Mesenchymal stem cell (in vitro differentiated cells and primary cell): ENCODE measurements at places on chromosomes 3 and 15.

- H3K36me3 ChIP-seq, result peaks cover 10% of the 10 kb centered on the region
- no peak overlapping the region for H3K27ac ChIP-seq
- no peaks in the 10 kb centered on the region for H3K27me3 ChIP-seq
- no peak overlapping the region for H3K4me3 ChIP-seq
Observed at GRCh38 chr3:136733317-136733833, 18.8 kb downstream of the STAG1 start.

DNA sequence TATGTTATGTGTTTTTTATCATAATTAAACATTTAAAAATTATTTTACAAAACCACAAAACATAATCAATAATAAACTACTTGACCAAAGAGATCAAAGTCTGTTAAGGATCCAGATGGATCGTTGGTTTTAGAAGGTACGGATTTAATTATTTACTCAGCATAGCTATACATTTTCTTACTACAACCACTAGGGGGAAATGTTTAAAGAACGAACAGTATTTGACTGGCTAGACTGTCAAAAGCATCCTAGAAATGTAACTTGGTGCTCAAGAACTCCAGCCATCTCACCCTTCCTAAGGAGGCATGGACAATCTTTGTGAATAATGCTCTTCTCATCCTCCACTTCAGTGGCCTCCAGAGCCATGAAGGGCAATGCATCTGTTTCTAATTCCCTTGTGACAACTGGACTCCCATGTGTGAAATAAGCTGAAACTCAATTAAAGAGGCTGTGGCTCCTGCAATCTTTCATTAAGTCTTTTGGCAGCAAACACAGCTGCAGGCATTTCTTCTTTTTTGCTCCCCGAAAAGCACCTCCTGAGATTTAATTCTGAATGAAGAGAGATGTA is 94.7 kb upstream of the TUSC7 start:
- peak; percentile 22 for DNase-seq
- H3K4me1 ChIP-seq, result no peaks in the 10 kb centered on the region
- no peaks in the 10 kb centered on the region for H3K27me3 ChIP-seq
- H3K36me3 ChIP-seq, result no peaks in the 10 kb centered on the region
- H3K4me3 ChIP-seq, result no peak overlapping the region

- peaks cover 88% of the 10 kb centered on the region for H3K27me3 ChIP-seq
- H3K36me3 ChIP-seq, result no peaks in the 10 kb centered on the region
- DNase-seq, result no peak
- no peak overlapping the region for H3K4me3 ChIP-seq
- H3K27ac ChIP-seq, result no peak overlapping the region
Observed at GRCh38 chr15:79094611-79095021, 4.0 kb upstream of the RASGRF1 start.

GRCh38 chr15:80464951-80465625 is 60.9 kb downstream of the ARNT2 start:
- no peak for DNase-seq
- H3K27me3 ChIP-seq, result no peaks in the 10 kb centered on the region
- no peak overlapping the region for H3K4me3 ChIP-seq
- no peak overlapping the region for H3K27ac ChIP-seq

- peak; percentile 45 for DNase-seq
- no peaks in the 10 kb centered on the region for H3K36me3 ChIP-seq
- H3K4me1 ChIP-seq, result peaks cover 14% of the 10 kb centered on the region
- H3K27me3 ChIP-seq, result no peaks in the 10 kb centered on the region
Observed at GRCh38 chr3:42014921-42015533, 53.1 kb upstream of the ULK4 start.

- H3K27ac ChIP-seq, result no peak overlapping the region
- DNase-seq, result no peak
- no peaks in the 10 kb centered on the region for H3K27me3 ChIP-seq
- H3K4me3 ChIP-seq, result no peak overlapping the region
- no peaks in the 10 kb centered on the region for H3K36me3 ChIP-seq
Observed at GRCh38 chr3:73605861-73606260, 18.9 kb downstream of the PDZRN3 start.

DNA sequence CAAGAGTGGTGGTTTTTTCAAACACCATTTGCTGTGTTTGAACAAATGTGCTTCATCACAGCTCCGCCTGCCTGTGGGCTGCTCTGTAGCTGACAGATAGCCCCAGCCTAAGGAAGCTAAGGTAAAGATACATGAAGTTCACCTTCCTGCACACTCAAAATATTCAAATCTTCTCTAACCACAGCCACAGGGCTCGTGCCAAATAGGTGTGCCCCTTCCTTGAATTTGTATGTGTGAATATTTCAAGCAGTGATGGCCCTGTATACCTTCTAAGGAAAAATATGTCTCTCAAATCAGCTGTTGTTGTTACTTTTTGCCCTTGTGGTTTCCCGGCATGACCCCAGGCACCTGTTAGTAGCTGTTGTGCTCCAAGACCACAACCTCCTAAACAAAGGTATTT is 92.8 kb downstream of the CCNL1 start:
- no peak for DNase-seq
- H3K27me3 ChIP-seq, result no peaks in the 10 kb centered on the region
- no peak overlapping the region for H3K4me3 ChIP-seq
- H3K4me1 ChIP-seq, result no peaks in the 10 kb centered on the region

DNA sequence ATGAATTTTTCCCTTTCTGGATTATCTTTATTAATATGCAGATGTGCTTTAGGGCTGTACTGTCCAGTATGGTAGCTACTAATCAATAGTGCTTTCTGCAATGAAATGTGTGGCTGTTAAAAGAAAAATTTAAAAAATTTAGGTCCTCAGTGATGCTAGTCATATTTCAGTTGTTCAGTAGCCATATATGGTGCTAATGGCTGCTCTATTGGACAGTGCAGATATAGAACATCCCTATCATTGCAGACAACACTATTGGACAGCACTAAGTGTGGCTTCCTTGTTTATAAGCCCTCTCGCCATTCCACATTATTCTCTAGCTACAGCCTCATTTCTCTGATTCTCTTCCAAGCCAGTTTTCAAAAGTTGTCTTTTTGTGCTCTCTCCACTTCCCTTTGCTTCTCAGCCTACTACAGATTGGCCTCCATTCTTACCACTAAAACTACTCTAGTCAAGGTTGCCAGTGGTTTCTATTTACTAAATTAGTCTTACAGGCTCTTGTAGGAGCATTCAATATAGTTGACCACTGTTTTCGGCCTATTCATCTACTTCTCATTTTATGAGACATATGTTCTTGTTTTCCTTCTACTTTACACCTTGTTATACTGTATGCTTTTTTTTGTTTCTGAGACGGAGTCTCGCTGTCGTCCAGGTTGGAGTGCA is 9.5 kb downstream of the MAPK6 start:
- no peak for DNase-seq
- H3K27ac ChIP-seq, result no peak overlapping the region
- H3K4me1 ChIP-seq, result peaks cover 2% of the 10 kb centered on the region
- no peaks in the 10 kb centered on the region for H3K27me3 ChIP-seq

DNA sequence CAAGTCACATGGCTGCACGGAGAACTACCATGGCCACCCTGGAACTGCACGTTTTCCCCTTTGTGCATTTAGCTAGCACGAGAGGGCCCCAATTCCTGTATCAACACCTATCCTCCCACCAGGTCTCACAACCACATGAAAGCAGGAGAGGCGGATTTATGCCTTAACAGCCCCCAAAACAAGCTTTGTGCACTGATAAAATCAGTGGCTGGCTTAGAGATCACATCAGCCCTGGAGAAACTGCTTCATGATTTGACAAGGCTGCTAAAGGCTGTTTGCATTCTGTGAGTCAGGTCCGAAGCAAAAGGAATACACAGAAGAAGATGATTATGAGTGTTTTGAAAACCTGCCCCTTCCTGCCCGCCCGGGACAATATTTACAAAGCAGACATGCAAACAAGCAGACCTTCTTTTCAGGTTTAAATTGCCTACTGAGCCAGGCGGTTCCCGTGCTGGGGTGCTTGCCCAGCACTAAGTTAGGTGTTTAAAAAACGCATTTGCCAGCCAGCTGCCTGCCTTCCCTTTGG is 25.9 kb downstream of the CEMIP start:
- DNase-seq, result no peak
- no peaks in the 10 kb centered on the region for H3K4me1 ChIP-seq
- no peak overlapping the region for H3K27ac ChIP-seq
- H3K36me3 ChIP-seq, result no peaks in the 10 kb centered on the region
- no peaks in the 10 kb centered on the region for H3K27me3 ChIP-seq
- H3K4me3 ChIP-seq, result no peak overlapping the region

GRCh38 chr15:92266796-92267685 is 126.6 kb upstream of the ST8SIA2 start:
- no peaks in the 10 kb centered on the region for H3K36me3 ChIP-seq
- H3K4me1 ChIP-seq, result no peaks in the 10 kb centered on the region
- H3K4me3 ChIP-seq, result no peak overlapping the region
- H3K27me3 ChIP-seq, result peaks cover 6% of the 10 kb centered on the region
- H3K27ac ChIP-seq, result no peak overlapping the region

DNA sequence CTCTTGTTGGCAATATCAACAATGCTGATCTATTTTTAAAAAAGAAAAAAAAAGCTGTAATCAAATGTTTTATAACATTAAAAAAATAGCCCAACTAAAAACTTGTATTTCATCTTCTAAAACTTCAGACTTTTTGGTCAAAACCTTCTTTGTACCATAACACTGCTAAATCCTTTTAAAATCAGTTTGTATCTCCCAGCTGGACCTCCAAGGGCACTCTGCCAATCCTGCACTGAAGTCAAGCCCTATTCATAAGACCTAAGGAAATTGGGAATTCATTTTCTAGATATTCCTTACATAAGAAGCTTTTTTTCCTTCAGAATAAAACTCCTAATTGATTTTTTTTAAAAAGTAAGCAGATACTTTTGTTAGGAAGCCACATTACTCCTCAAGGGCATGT is 38.2 kb upstream of the HCLS1 start:
- no peaks in the 10 kb centered on the region for H3K36me3 ChIP-seq
- no peak overlapping the region for H3K4me3 ChIP-seq
- H3K27ac ChIP-seq, result no peak overlapping the region

DNA sequence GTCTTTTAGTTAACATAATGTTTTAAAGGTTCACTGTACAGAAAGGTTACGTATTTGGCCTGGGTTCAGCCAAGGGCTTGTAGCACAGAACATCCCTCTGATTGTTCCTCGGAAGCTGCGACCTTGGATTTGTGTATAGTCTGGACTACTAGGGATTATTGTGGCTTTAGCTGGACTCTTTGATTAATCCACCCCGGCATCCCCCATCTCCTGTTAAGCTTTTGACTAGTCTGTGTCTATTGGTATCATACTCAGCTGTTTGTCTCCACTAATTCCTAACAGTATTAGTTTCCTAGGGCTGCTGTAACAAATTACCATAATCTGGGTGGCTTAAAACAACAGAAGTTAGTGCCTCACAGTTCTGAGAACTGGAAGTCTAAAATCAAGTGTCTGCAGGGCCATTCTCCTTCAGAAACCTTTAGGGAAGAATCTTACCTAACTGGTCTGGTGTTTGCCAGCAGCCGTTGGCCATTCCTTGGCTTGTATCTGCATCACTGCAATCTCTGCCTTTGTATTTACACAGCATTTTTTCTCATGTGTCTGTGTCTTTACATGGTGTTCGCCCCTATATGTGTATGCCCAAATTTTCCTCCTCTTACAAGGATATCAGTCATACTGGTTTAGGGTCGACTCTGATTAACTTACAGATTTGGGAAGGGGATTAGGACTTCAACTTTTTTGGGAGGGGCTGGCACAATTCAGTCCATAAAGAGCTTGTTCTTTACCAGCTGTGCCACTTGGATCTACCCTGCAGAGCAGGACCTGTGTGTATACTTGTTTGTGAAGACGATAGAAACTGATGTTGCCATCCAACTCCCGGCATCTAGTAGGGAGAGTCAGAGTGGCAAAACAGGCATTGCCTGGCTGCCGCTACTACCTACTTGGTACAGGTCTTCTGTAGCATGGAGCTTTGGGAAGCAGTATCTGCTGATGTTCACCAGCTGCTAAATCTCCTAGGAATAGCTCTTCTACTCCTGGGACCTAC is 117.8 kb downstream of the UBE2E2 start:
- H3K27ac ChIP-seq, result no peak overlapping the region
- no peaks in the 10 kb centered on the region for H3K27me3 ChIP-seq
- H3K4me1 ChIP-seq, result no peaks in the 10 kb centered on the region

DNA sequence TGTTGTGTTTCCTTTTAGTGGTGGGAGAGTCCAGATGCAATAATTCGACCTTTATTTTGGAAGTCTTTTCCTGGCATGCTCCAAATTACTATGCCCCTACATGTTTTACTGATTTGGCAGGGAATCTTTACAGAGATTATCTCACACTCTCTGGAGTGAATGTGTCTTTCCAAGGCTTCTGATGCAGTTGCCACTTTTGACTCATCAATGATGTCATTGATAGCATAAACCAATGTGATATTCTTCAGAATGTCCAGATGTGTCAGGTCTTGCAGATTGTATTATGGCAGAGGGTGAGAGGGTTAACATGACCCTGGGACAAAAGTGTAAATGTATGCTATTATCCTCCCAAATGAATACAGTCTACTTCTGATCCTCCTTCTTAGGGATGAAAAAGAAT is 9.7 kb downstream of the RTP4 start:
- no peak overlapping the region for H3K27ac ChIP-seq
- no peaks in the 10 kb centered on the region for H3K36me3 ChIP-seq
- no peaks in the 10 kb centered on the region for H3K27me3 ChIP-seq
- H3K4me1 ChIP-seq, result no peaks in the 10 kb centered on the region
- H3K4me3 ChIP-seq, result no peak overlapping the region
- DNase-seq, result no peak

- no peak overlapping the region for H3K4me3 ChIP-seq
- peaks cover 40% of the 10 kb centered on the region for H3K36me3 ChIP-seq
- no peak for DNase-seq
- peaks cover 13% of the 10 kb centered on the region for H3K4me1 ChIP-seq
Observed at GRCh38 chr3:51400166-51400565, 9.1 kb downstream of the RBM15B start.

DNA sequence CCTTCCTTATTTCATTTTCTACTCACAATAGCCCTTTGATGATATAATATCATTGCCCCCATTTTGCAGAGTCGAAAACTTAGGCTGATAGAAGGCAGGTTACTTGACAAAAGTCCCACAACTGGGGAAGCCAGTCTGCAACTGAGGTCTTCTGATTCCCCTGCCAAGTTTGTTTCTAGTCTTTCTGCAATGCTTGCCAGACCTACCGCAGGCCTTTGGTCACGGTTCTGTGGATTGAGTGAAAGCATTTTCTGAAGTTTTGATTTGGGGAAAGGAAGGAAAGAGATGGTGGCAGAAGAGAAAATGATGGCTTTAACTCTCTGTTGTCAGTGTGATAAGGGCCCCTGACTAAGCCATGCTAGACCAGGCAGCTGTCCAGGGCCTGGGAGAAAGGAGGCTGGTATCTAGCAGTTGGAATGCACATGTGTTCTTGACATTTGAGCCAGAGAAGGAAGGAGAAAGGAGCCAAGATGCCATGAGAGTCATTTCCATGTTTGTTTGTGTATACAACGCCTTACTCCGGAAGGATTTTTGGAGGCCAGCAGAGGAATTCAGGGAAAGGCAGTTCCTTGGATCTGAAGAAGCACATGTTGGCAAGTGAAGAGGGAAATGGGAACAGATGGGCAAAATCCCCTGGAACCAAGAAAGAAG is 29.9 kb downstream of the FAH start:
- H3K36me3 ChIP-seq, result peaks cover 80% of the 10 kb centered on the region
- no peaks in the 10 kb centered on the region for H3K27me3 ChIP-seq
- H3K4me3 ChIP-seq, result no peak overlapping the region
- no peak overlapping the region for H3K27ac ChIP-seq
